EH (cell line): ENCODE measurements at places on chromosomes 12 and 14.

GRCh38 chr14:23070262-23071129 is 13.2 kb upstream of the CDH24 start:
- peak; percentile 28 for DNase-seq

DNA sequence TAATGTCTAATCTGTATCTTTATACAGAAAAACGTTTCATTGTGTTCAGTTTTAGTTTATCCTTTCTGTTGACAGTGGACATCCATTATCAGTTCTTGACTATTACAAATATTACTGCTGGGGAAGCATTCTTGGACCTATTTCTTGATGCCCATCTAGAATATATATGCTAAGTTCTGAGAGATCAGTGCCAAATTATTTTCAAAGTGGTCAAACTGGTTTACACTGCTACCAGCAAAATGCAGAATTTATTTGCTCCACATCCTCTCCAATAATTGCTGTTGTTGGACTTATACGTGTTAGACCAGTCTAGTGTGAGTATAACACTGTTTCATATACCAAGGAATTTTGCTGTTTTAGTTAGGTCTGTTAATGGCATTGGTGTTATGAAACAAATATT is 85.5 kb upstream of the TRAF3 start:
- DNase-seq = no peak

GRCh38 chr14:50785457-50786063 is 45.4 kb downstream of the NIN start:
- no peak for DNase-seq

DNA sequence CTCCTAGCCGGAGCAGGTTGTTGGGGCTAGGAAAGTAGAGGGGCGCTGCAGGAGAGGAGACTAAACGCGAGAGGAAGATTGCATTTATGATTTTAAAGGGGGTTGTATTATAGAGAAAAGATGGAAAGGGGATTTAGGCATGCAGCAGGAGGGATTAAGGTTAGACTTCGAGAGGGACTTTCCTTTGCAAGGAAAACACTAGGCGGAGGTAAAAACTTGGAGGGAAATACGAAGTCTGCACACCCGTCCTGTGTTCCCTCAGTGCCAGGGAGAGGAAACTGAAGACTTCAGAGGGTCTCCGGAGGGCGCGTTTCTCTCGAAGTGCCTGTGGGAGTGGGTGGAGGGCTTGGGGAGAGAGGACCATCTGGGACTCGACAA is 420 bp upstream of the PPP1R1A start:
- DNase-seq = no peak

DNA sequence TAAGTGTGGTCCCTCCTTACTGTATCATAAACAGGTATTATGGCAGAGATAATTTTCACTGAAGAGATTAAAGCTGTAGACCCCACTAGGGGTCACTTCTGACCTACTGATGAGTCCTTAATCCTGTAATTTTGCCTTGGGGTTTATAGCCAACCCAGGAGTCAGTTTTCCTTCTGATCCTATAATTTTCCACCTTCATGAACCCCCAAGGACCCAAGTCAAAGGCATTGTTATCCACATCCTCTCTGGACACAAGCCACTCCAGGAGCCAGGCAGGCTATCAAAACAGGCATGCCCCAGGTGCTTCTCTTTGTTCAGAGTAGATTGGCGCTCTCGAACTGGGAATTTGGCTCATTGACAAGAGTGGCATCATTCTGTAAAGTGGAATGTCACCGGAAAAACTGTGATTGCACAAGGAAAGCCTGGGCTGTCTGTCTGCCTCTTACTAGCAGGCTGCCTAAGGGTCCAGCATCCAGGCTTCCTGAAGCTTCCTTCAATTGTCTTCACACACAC is 1523.2 kb upstream of the FLRT2 start:
- DNase-seq = no peak

DNA sequence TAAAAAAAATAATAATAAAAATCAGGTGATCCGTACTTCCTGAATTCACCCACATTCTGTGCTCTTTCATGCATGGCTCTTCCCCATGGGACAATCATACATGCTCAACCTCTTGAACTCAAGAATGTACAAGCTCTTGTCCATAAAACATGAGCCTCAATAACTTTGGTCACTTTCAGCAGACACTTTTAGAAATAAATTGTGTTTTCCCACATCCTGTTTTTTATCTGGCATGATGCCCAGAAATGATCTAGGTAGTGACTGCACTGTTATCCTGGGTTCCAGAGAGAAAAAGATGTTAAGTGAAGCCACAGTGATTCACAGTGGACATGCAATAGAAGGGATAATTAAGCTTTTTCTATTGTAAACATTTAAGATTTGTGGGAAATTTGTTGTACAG is 537.6 kb upstream of the TMEM132C start:
- peak; percentile 50 for DNase-seq

DNA sequence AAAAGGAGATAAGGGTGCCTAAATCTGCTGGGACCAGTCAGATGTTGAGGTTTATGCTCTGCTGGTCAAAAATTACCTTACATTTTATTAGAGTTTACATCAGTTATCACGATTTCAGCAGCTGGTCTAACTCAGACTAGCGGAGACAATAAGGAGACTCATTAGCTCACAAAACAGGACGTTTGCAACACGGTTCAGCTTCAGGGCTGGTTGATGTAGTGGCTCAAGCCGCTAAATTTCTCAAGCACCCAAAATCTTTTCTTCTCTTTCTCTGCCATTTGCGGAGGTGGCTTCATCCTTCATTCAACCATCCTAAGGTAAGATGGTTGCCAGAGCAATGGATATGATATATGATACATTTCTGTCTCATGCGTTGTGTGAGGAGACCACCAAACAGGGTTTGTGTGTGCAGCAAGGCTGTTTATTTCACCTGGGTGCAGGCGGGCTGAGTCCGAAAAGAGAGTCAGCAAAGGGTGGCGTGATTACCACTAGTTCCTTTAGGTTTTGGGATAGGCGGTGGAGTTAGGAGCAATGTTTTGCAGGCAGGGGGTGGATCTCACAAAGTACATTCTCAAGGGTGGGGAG is 30.3 kb upstream of the CLIP1 start:
- no peak for DNase-seq

DNA sequence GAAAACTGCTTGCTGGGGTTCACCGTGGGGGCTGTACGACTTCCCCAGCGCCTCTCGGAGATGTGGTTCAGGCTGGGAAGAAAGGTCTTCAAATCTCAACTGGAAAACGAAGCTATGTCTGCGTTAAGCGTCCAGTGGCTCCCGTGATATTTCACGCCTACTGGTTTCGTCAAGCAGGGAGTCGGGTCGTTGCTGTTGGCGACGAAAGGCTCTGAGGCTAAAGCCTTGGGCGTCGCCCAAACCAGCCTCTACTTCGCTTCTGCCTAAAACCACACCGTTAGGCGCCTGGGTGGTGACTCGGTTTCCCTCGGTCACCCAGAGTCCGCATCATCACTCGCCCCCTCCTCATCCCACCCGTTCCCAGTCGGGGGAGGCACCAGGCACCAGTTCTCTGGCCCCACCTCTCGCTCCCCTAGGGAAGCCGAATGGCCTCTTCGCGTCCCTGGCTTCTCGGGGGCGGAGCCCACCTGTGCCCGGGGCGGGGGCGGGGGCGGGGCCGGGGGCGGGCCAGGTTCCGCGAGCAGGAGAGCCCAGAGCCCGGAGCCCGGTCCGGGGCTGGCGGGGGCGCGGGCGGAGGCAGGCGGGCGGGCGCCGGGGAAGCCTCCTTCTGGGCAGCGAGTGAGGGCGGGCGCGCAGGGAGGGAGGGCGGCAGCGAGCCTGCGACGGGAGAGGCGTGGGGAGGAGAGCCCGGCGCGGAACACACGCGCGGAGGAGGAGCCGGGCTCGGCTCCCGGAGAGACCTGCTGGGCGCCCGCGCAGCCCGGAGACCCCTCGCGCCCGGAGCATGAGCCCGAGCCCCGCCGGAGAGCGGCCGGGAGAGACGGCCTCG is at the start of gene B4GALNT3:
TSS of gene B4GALNT3 (plus strand) at position 510 of the 829 bp plus-strand sequence. CDS start 438 bp downstream, outside the sequence.
- DNase-seq = peak; percentile 13

DNA sequence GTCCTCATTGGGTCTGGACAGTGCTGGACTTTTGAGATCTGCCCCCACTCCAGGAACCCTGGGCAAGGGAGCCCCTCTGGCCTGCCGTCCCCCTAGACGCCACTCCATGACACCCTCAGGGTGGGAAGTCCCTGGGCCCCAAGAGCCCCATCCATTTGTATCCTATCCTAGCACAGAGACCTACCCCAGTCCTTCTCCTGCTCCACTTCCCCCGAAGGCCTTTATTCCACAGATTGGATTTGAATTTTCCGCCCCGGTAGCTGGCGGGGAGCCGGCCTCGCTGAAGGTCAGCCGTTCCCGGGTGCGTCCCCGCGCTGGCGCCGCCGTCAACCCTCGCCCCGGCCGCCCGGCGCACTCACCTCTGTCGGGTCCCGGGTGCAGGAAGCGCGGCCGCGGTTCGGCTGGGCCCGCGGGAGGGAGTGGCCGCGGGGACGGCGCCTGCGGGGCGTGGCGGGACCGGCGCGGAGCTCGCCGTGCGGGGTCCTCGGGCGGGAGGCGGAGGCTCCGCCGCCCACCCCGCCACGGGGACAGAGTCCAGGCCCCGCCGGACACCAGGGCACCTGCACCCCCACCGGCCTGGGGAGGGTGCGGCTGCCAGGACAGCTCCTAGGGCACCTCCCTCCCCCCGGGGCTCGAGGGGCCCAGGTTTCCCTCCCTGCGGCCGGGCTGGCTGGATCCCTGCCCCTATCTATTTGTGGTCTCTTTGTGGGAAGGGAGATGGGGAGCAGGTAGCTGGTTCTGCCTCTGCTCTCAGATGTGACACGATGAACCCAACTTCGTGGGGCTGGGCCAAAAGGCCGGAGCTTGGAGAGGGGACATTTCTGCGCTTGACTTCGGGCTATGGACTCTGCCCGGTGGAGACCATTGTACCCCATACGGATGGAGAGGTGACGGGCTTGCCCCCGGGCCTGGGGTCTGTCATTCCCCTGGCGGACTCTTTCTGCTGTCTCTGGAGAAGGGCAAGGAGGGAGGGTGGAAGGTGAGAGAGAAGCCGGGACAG is 19.9 kb upstream of the GPR68 start:
- DNase-seq = no peak

- DNase-seq = no peak
Observed at GRCh38 chr14:93536945-93537344, 106.2 kb downstream of the UNC79 start.

GRCh38 chr12:104971306-104971705 is 13.2 kb upstream of the SLC41A2 start:
- DNase-seq = peak; percentile 19

GRCh38 chr14:72516936-72517700 is 376.8 kb downstream of the DPF3 start:
- DNase-seq = peak; percentile 79

GRCh38 chr12:129873111-129873832 is 30.6 kb downstream of the TMEM132D start:
- no peak for DNase-seq

GRCh38 chr14:100294963-100295330 is 11.3 kb downstream of the SLC25A29 start:
- DNase-seq = no peak

DNA sequence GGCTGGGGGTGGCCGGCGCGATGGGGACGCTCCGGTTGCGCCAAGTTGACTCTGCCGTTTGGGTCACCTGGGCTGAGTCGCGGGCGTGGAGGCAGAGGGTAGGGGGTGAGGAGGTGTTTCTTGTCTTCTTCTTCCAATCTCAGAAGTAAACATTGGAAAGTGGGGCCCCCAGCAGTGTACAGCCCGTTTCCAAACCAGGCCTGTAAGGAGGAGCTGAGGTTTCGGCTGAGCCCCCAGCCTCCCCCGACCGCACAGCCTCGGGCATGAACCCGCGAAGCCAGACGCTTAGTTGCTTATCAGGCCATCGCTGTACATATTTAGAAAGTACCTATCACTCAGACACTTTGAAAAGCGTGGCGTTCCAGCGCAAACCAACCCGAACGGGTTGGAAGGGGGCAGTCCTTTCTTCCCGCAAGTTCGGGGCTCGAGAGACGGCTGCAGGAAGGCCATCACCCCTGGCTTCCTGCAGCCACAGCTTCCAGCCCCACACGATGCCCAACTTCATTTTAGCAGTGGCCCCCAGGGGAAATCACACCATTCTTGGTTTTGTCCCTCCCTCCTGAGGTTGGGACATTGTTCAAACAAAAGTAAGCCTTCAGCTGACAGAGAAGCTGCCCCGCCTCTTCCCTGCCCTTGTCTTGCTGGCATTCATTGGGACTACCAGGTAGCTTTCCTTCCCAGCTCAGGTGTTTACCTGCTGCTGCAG is 164.1 kb downstream of the ZFP36L1 start:
- no peak for DNase-seq
